ENCODE measurements at places on chromosomes 5 and 9.

- no peak for DNase-seq
Measured at GRCh38 chr5:428754-429452, 14.1 kb upstream of the EXOC3 start.

- no peak for DNase-seq
Measured at GRCh38 chr5:138772986-138773594, 19.9 kb downstream of the CTNNA1 start.

DNA sequence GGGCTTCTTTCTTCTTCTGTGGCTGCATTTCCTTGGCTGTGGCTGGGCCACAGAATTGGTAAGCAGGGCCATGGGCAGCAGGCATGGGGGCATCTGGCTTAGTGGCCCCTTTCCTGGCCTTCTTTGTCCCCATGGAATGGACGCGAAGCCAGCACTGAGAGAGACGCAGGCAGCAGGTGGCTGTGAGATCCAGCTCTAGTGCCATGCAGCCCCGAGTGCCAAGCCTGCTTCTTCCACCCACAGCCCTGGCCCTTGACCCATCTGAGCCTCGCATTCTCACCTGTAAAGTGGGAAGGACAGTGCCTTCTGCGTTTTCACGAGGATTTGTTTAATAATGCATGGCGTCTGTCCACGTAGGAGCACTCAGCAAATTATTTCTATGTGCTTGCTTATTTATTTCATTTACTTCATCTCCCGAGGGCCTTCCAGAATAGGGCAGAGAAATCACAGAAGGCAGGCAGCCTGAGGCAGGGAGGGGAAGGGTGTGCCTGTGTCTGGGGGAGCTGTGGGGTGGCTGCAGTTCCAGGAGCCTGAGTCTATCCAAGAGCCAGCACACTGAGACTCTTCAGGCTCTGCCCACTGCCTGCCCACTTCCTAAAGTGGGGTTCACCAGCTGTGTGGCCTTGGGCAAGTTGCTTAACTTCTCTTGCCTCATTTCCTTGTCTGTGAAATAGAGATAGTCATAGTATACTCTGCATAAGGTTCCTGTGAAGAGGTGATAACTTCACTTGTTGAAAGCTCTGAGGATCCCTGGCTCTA lies 55.2 kb downstream of the NTNG2 start:
- DNase-seq: no peak

DNA sequence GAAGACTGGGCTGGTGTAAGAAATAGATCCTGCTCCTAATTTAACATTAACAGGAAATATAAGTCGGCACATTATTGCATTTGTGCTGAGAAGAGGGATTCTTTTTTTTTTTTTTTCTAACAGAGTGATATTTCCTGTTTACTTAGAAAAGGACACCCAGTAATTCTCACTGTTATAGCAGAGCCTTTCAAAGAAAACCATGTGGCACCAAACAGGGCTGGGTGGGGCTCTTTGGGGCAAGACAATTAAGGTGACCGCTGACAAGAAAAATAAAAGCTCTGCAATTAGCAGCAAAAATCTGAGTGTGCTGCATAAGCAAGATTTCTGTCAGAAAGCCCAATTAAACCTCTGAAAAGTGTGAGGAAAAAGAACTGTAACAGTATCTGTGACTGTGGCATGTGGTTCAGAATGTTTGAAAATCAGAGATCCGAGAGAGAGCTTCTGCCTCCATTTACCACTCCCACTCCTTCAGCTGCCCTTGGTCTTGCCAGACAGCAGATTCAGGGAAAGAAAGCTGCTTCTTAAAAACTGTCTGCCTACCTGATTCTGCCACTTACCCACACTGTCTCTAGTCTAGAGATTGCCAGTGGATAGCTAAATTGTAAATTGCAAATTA lies 77.1 kb upstream of the IQGAP2 start:
- DNase-seq: no peak

- no peak for DNase-seq
Measured at GRCh38 chr9:127181315-127181580, 58.8 kb upstream of the ANGPTL2 start.

DNA sequence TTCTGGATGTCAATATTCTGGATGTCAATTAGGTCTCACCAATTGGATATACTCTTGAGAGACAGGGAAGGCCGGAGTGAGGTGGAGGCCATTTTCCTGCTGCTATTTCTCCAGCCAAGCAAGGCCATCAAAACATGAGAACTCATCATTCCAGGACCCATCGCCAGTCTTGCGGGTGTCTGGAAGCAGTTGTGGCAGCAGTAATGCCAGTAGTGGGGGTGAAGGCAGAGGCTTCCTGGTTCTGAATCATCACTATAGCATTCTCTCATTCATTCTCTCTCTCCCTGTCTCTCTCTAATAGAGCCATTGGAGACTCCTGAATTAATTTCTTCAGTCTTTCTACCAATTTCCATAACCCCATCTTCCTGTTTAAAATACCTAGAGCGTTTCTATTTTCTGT lies 71.8 kb downstream of the EGFLAM start:
- DNase-seq: no peak

- DNase-seq: no peak
Measured at GRCh38 chr9:133058550-133059320, 3.0 kb upstream of the CEL start.

GRCh38 chr5:14906628-14907027 lies 35.0 kb upstream of the ANKH start:
- DNase-seq: no peak

DNA sequence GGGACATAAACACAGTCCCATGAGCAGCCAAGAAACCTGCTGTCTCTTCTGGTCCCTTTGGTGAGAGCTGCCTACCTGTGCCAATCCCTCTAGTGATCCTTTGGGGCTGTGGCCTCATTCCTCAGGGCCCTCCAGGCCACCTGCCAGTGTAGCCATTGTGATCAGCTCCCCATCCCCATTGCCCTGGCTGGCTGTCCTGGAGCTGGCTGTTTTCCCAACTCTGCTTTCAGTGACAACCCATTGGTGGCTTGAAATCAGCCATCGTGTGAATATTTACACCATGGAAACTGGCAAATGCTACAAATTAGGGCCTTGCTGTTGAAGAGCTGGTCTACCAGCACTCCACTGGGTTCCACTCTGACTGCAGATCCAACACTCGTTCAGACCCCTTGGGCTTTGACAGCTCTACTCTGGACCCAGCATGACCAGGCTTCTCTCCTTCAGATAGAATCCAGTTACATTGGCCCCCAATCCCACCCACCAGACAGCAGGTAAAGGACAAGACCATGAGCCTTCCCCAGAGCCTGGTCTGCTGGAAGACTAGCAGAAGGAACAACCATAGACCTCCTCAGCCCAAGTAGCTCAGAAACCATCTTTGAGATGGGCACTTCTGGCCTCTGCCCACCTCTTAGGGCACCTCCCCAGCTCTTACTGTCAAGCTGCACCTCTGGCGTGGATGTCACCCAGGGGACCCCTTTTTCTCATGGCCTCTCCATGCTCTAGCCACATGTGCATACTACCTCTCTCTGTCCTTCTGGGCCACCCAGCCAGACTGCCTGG lies 69.2 kb upstream of the NEK6 start:
- DNase-seq: no peak

DNA sequence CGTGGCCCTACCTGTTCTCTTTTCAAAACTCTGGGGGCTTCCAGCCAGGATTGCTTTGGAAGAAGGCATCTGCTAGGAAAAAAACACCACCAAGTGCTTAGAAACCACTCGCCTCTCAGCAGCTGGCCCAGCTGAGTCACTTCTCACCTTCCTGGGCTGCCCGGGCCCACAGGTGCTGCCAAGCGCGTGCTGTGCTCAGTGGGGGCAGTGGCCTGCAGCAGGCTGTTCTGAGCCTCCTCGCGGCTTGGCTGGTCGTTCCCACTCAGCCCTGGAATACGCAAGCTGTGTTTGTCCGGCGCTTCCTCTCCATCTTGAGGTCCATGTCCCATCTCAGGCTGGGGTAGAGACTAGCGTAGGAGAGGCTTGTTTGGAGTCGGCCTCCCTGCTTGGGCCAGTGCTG lies 102.5 kb upstream of the FCN2 start:
- no peak for DNase-seq

DNA sequence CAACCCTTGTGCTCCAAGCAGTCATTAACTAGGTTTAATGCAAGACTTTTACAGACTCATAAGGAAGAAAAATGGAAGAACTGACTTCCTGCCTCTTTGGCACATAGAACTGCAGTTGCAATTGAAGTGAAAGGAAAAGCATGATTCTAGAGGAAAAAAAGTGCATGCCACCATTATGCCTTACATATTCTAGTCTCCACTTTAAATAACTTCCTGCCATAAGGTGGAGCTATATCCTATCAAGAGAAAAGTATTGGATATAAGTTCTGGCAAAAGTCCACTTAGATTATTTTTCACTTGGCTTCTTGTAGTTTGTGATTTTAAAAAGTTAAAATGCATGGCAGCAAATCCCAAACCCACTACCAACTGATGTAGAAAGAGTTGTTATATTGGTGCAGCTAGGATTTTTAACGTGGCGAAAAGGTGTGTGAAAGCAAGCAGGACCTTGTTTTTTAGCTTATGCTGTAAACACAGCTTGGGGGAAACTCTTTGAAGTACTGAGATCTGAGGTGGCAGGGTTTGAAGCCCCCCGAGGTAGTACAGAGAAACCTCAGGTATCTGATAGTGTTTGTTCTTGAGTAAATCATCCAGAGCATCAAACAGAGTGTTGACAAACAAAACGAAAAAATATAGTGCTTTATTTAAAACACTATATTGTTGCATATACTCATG lies 117.9 kb downstream of the ANXA1 start:
- DNase-seq: no peak

DNA sequence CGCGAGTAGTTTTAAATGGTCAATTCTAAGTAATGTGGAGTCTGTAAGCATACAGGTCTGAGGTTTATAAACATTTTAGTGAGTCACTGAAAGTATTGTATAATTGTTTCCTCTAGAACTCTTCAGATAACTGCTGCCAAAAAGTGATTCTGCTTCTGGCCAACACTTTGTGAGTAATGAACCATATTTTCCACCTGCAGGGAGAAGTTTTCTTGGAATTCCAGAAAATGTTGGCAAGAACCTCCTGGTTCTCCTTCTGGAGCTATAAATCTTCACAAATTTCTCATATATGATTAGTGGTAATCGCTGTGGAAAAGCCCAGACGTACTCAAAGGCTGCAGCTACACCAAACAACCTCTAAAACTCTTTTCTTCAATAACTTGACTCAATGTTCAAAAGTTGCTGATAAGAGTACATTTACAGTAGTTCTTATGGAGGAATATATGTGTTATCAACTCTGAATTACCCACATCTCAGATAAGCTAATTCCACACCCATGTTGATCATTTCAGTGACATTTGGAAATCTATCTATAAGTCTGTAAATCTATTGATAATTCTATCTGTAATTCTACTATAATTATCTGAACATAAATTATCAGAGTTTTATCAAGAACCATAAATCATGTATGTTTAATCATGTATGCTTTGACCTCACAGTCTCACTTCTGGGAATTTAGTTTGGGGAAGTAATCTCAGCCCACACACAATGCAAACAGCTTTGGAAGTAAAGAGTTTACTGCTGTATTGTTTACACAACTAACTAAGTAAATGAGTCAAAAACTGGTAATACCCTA lies 74.1 kb downstream of the FNBP1 start:
- DNase-seq: no peak

- no peak for DNase-seq
Measured at GRCh38 chr5:171989276-171989675, 17.2 kb downstream of the FBXW11 start.

- DNase-seq: no peak
Measured at GRCh38 chr5:56251440-56251839, 18.3 kb upstream of the ANKRD55 start.

GRCh38 chr9:70130266-70130665 lies 86.6 kb downstream of the MAMDC2 start:
- DNase-seq: no peak

GRCh38 chr5:17346811-17347210 lies 129.4 kb downstream of the BASP1 start:
- DNase-seq: no peak

DNA sequence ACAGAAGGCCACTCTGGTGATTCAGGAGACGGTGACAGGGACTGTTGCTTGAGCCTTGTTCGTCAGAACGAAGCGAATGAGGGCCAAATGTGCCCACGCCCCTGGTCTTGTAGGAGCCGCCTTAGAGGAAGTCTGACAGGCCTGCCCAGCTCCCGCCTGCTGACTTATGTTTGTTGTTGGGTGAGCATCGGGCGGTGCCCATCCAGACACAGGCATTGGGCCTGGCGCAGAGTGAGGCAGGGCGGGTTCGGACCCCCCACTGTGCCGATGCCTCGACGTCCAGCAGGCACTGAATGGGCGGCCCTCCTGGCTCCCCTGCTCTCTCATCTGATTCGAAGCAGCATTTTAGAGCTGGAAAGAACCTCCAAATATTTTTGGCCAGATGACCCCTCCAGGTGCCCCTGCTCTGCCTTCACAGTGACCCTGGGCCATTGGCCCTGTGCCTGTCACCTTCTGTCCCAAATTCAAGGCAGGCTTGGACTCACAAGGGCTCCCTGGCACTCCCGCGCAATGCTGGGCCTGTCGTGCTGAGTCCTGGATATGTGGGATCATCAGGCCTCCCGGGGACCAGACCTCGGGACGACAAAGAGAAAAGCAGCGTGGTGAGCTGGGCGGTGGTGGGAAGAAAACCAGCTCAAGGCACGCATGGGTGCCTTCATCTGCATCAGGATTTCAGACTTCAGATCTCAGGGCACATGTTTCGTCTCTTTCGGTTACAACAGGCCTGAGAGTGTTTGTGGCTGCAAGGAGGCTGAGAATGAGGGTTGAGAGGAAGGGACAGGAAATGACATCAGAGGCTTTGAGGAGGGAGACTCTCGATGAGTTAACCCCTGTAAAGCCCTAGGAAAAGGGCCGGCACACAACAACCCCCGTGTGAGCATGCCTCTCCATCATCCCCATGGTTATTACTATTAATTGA lies 37.1 kb upstream of the OLFM1 start:
- no peak for DNase-seq

- DNase-seq: no peak
Measured at GRCh38 chr9:122186301-122186700, 26.6 kb downstream of the MORN5 start.

DNA sequence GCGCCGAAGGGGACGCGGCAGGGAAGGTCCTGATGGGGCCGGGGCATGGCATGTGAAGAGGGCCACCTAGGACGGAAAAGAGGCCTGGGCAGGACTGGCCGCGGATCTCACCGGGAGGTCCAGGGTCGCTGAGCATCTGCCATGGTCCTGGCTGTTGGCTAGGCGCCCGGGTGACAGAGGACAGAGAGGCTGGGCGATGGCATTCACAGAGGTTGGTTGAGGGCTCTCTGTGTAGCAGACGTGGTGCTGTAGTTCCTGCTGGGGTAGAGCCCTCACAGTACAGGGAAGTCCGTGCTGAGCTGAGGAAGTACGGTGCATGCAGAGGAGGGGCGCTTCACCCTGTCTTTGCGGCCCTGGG lies 427 bp downstream of the PCYOX1L start:
- no peak for DNase-seq

GRCh38 chr9:125544988-125545651 lies 161.9 kb downstream of the MAPKAP1 start:
- no peak for DNase-seq
